Suprapubic skin (tissue), 4 donors: ENCODE measurements at places on chromosomes 13 and 19.

GRCh38 chr19:58536852-58537798, 6.7 kb upstream of the TRIM28 start:
- DNase-seq, result no peak

DNA sequence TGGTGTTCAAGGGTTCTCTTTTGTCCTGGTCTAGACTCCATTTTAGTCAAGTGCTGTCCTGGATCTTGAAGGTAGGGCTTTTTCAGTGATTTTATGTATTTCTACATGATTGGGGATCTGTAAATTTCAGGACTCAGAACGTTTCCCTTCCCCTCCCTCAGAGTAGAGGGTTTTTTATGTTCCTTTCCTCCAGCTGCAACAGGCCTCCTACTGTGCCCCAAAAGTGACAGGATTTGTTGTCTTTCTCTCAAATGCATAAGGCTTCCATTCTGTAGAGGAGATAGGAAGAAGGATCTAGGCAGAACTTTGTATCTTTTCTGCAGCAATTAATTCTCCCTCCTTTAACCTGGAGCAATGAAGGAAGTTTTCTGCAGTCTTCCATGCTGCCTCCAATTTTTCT, 251.3 kb downstream of the MAB21L1 start:
- DNase-seq, result no peak

GRCh38 chr13:106917024-106917571, 349.2 kb upstream of the ARGLU1 start:
- DNase-seq, result no peak

GRCh38 chr13:67152085-67152484, 78.1 kb downstream of the PCDH9 start:
- no peak for DNase-seq

DNA sequence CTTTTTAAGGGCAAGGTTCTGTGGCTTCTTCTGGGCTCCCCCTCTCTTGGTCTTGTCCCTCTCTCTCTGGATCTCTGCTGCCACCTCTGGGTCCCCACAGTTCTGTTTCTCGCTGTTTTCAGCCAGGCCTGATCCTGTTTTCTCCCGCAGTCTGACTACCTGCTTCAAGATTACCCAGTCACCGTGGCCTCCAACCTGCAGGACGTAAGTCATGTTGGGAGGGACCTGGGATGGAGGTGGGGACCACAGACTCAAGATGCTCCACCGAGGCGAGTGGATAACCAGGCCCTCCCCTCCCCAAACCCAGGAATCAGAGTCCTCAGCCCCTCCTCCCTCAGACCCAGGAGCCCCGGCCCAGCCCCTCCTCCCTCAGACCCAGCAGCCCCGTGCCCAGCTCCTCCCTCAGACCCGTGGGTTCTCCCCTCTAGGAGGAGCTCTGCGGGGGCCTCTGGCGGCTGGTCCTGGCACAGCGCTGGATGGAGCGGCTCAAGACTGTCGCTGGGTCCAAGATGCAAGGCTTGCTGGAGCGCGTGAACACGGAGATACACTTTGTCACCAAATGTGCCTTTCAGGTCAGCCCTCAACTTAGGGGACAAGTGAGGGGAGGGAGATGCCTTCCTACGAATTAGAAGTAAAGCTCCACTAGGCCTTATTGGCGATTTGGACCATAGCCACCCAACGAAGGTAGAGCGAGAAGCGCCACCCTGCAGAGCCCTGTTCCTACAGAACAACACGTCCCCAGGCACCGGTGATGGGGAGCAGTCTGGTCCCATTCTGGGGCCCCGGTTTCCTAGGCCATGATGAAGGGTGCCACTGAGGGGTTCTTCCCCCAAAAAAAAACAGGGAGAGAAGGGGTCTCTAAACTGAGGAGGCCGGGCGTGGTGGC, 2.2 kb downstream of the FLT3LG start:
- DNase-seq, result peak; percentile 81

GRCh38 chr13:51844862-51845573, at the start of gene TMEM272:
Gene TMEM272, minus strand, starts transcription at chr13:51845177. Its CDS starts 6,647 bp downstream, at chr13:51838530.
- no peak for DNase-seq

- no peak for DNase-seq
These were observed 73.0 kb downstream of the MAP4K1 start for GRCh38 chr19:38544569-38545315.

DNA sequence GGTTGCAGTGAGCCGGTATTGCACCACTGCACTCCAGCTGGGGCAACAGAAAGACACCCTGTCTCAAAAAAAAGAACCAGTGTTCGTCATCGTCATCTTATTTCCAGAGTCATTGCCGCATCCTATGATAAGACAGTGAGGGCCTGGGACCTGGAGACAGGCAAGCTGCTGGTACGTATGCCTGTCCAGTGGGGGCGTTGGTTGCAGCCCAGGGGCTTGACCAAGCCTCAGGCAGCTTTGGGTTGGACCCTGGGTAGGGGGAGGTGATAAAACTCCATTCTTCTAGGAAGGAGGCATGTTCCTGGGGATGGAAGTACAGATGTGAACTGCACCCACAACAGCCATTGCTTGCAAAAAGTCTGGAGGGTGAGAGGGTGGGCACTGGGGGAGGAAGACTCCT, 15.6 kb downstream of the WDR88 start:
- DNase-seq, result no peak

DNA sequence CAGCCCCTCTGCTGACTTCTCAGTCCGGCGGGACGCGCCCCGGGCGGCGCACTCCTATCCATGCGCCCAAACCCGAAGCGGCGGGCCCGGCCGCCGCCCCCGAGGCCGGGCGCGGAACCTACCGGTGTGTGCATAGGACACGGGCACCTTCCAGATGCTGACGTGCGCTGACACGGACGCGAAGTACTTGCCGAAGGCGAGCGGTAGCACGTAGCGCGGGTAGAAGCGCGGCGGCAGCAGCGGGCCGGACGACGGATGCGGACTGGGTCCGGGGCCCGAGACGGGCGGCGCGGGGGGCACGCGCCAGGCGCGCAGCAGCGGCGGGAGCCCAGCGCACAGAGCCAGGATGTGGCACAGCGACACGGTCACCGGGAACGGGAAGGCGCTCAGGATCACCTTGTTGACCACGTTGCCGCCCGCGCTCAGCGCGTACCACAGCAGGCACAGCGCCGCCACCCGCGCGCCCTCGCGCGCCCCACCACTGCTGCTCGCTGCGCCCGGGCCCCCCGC, 338 bp downstream of the SLC35E1 start:
- DNase-seq, result no peak

DNA sequence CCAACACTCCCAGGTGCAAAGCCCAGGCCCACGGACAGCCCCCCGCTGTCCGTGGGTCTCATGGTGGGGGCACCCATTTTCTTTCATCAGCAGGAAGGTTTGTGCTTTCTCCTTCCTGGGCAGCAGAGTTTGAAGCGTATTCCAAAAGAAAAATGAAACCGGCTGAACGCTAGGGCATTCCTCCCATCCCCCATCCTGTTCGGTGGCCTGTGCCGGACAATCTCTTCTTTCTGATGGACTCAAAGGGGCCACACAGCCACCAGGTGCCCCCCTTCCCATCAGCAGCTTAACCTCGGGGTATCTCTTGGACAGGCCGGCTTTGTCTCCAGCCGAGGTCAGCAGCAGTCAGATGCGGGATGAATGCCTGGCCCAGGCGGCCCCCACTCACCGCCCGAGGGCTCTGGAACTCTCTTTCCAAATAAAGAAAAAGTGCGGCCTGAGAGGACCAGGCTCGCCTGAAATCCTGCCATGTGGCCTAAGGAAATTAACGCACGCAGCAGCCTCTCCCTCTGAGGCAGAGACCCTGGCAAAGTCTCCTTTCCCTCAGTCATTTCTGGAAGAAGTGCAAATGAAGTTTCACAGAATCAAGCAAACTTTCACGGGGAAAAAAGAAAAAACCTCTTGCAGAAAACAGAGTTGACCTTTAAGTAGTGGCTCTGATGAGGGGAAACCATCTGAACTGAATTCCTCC, 67.8 kb downstream of the RASA3 start:
- DNase-seq, result peak; percentile 70
